GM23248 (cell line): ENCODE measurements at places on chromosomes 2 and 18. TPM values are rescaled to one million over a fixed set of nuclear protein-coding genes. Genes with fewer than 3 reads are reported as not detected.

ERFE gene
- 0.41 and 0.79 TPM in 2 replicates for polyA plus RNA-seq

KDM3A gene
- 13.1 and 14.6 TPM in 2 replicates for polyA plus RNA-seq

CRYGC gene
- not detected in 2 replicates for polyA plus RNA-seq

GCG gene
- polyA plus RNA-seq = not detected in 2 replicates

NEMP2 gene
- 3.8 and 4.8 TPM in 2 replicates for polyA plus RNA-seq

CHRNG gene
- not detected in 2 replicates for polyA plus RNA-seq

LMAN1 gene
- polyA plus RNA-seq = 120 and 127 TPM in 2 replicates

ABCB11 gene
- not detected in 2 replicates for polyA plus RNA-seq

SERPINB12 gene
- polyA plus RNA-seq = not detected in 2 replicates

STAT1 gene
- polyA plus RNA-seq = 237 and 238 TPM in 2 replicates

IER3IP1 gene
- 39.8 and 40.9 TPM in 2 replicates for polyA plus RNA-seq

SLC9A4 gene
- polyA plus RNA-seq = not detected in 2 replicates

RTP5 gene
- polyA plus RNA-seq = not detected in 2 replicates

TLX2 gene
- not detected in 2 replicates for polyA plus RNA-seq

HOXD13 gene
- polyA plus RNA-seq = 1.9 and 2.4 TPM in 2 replicates

SKOR2 gene
- polyA plus RNA-seq = not detected in 2 replicates

FABP1 gene
- not detected in 2 replicates for polyA plus RNA-seq

DPP10 gene
- polyA plus RNA-seq = not detected in 2 replicates

RGPD8 gene
- polyA plus RNA-seq = 2.1 and 2.3 TPM in 2 replicates

ZNF236 gene
- 2.4 and 4.6 TPM in 2 replicates for polyA plus RNA-seq

RSAD2 gene
- polyA plus RNA-seq = not detected in 2 replicates

ONECUT2 gene
- polyA plus RNA-seq = 0.01 TPM in 2 replicates

STK17B gene
- polyA plus RNA-seq = 13.1 and 13.7 TPM in 2 replicates

TGOLN2 gene
- polyA plus RNA-seq = 117 and 118 TPM in 2 replicates

MBD1 gene
- 33.1 and 36.2 TPM in 2 replicates for polyA plus RNA-seq

SP110 gene
- 11.1 and 13.4 TPM in 2 replicates for polyA plus RNA-seq

SH2D6 gene
- polyA plus RNA-seq = 0.31 TPM in 1 of 2 replicates, not detected in the other

IL36RN gene
- not detected in 2 replicates for polyA plus RNA-seq

RNF144A gene
- polyA plus RNA-seq = 0.60 and 0.67 TPM in 2 replicates

FER1L5 gene
- 0.05 and 0.08 TPM in 2 replicates for polyA plus RNA-seq

INHBB gene
- 0.19 and 0.49 TPM in 2 replicates for polyA plus RNA-seq

CYP27A1 gene
- 2.9 and 3.7 TPM in 2 replicates for polyA plus RNA-seq

LRRTM1 gene
- polyA plus RNA-seq = not detected in 2 replicates

INHA gene
- 0.19 and 0.36 TPM in 2 replicates for polyA plus RNA-seq

SIX3 gene
- polyA plus RNA-seq = not detected in 2 replicates

TDRD15 gene
- not detected in 2 replicates for polyA plus RNA-seq

ANKRD53 gene
- polyA plus RNA-seq = 0.65 and 1.2 TPM in 2 replicates

C2orf80 gene
- polyA plus RNA-seq = not detected in 2 replicates

ACSL3 gene
- polyA plus RNA-seq = 47.1 and 48.6 TPM in 2 replicates

SLC8A1 gene
- 11.6 and 13.8 TPM in 2 replicates for polyA plus RNA-seq

G6PC2 gene
- not detected in 2 replicates for polyA plus RNA-seq

ELOA2 gene
- polyA plus RNA-seq = not detected in 2 replicates

ZBTB7C gene
- polyA plus RNA-seq = not detected in 2 replicates

CHRNA1 gene
- polyA plus RNA-seq = 0.16 and 0.27 TPM in 2 replicates

PID1 gene
- 8.6 and 9.6 TPM in 2 replicates for polyA plus RNA-seq

CFAP53 gene
- polyA plus RNA-seq = 0.47 and 0.48 TPM in 2 replicates

APLF gene
- 3.2 and 3.6 TPM in 2 replicates for polyA plus RNA-seq

PARD3B gene
- 2.5 and 3.3 TPM in 2 replicates for polyA plus RNA-seq

ANKRD30BL gene
- polyA plus RNA-seq = not detected in 2 replicates

INPP5D gene
- polyA plus RNA-seq = 0.13 and 0.23 TPM in 2 replicates

PROC gene
- not detected in 2 replicates for polyA plus RNA-seq

NETO1 gene
- polyA plus RNA-seq = not detected in 2 replicates

MERTK gene
- not detected in 2 replicates for polyA plus RNA-seq

CXCR1 gene
- polyA plus RNA-seq = not detected in 2 replicates

OSBPL6 gene
- 10.6 and 11.8 TPM in 2 replicates for polyA plus RNA-seq

SLC23A3 gene
- polyA plus RNA-seq = 0.24 and 0.58 TPM in 2 replicates
